ENCODE measurements at places on chromosomes 16 and 17.
A peak's percentile ranks its signal among the peaks of the same experiment; 100 is the strongest.

GRCh38 chr17:14197586-14197985 lies 39.1 kb downstream of the CDRT15 start:
- DNase-seq = peak; percentile 63

DNA sequence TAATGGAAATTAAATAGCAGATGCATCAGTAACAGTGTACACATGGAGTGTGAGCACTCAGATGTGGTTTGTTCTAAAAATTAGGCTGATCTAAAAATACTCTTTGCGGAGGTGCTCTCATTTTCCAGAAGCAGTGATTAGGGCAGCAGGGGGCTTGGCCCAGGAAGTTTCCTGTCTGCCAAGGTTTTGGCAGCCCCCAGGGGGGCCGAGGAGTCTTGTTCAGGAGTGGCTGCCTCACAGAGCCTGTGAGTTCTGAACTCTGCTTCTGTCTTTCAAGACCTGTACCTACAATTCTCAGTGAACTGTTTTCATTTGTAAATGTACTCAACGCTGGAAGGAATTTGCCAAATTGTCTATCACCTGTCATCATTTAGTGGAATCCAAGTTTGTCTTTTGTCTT lies 388.4 kb upstream of the CDH11 start:
- DNase-seq = no peak

DNA sequence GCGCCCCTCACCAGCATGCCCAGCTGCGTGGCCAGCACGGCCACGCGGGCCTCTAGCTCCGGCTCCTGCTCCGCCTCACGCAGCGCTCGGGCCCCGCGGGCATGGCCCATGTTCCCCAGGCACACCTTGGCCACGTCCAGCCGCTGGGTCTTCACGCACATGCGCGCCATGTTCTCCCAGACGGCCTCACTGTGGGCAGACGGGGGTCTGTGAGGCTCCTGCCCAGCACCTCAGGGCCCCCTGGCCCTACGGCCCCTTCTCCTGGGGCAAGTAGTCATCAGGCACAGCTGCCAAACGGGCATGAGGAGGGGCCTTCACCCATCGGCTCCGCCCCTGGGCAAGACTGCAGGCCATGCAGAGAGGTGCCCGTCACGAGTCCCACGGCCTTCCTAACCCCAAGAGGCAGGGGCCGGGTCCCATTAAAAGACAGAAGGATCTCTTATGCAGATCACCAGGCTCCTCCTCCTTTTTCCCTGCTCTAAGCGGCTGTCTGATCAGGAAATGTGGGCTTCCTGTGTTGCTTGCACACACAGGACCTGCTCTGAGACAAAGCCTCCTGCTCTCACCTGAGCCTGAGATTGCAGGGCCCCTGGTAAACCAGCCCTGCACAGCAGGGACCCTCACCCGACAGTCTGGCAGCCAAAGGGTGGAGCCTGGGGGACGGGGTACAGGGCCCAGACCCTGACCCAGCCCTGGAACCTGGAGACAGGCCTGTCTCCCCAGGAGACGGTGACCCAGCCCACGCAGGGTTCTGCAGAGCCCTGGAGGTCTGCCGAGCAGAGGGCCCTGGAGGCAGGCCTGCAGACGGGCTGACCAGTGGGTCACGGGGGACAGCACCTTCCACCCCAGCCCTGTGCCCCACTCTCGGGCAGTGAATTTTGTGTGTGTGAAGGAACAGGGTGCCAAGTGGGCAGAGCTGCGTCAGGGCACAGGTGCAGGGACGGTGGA lies 6.6 kb upstream of the TMEM204 start:
- DNase-seq = no peak

DNA sequence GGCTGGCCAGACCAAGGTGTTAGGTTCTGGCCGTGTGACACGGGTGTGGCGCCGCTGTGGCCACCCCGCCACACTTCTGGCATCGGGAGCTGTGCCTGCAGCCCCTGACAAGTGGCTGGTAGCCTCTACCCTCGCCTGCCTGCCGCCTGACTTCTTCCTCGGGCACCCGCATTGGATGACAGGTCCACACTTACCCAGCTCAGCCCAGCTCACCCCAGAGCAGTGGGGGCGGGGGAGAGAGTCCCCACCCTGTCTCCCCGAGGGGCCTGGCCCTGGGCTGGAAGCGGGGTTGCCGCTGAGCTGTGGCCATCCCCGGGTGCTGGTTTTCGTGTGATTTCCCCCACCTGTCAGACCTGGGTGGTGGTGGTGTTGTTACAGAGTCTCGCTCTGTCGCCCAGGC lies 53.9 kb upstream of the ACSF3 start:
- no peak for DNase-seq

- DNase-seq = no peak
Measured at GRCh38 chr16:54407596-54407995, 121.0 kb upstream of the IRX3 start.

DNA sequence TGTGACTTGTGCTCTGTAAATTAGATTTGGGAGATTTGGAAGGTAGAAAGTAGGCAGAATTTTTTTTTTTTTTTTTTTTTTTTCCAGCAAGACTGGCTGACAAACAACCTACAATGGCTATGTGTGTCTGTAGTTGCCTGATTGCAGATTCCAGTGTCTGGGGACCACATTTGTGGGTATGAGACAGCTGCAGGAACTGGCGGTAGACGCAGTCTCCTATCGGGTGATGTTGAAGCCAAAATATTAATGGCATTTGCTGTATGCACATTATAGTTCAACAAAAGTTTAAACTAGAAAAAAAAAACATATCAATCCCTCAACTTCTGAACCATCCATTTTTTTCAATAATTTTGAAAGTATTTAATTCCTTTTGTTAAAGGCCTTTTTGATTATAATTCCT lies 665.2 kb downstream of the TOX3 start:
- DNase-seq = no peak

DNA sequence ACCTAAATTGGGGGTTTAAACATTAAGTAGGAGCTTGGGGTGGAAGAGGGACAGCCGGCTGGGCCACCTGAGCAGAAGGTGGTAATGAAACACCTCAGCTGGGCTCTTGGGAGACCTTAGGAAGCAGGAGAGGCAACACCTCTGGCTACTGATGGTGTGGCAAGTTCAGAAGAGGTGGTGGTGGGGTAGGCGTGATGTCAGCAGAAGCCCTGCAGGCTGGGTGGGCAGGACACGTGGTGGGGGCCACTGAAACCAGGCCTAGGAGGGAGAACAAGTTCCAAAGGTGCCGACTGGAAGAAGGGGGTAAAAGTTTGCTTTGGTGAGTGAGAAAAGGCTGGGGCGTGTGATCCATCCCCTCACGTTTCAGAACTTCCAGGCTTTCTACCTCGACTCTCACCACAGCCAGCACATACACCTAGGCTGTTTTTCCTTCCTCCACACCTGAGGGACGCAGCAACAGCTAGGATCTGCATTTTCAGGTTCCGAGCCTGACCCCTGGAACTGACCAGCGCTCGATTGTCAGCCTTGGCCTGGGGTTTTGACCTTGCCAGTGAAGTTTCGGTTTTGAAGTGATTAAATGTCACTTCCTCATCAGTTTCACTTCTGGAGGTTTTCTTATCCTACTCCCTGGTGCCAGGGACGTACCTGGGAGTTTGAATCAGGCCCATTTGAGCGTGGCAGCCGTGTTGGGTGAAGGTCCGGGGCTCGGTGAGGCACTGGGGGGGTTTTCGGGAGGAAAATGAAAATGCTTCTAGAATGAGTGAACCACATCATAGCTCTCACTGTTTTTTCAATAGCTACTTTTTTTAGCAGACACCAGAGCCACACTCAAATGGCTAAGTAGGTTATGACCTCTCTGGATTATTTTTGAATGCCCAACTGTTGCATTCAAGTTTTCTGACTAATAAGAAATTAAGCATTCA lies 10.0 kb downstream of the SNN start:
- DNase-seq = no peak

DNA sequence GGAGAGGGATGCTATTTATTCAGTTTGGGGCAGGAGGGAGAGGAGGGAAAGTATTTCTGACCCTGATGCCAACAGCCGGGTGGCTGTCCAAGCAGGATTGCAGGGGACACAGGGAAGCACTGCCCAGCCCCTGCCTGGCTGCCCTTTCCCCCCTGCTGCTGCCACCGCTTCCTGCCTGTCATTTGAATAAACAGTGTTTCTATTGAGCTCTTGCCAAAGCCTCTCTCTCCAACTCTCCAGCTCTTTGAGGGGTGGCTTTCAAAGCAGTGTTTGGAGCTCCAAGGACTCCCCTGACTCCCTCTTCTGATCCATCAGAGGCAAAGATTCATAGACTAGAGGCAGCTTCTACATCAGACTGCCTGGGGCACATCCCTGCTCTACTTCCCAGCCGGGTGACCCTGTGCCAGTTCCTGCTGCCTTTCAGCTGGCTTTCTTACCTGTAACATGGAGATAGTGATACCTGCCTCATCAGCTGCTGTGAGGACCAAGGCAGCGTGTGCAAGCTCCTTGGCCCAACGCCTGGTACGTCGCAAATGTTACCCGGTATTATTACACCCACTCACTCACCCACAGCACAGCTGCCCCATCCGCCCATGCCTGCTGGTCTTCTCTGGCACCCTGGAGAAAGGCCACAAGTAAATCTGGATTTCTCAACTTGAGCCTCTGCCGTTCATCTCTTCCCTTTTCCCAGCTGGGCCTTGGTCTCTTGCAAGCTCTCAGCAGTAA lies 9.5 kb downstream of the PROCA1 start:
- DNase-seq = no peak

GRCh38 chr16:10081201-10081940 lies 100.9 kb downstream of the GRIN2A start:
- DNase-seq = no peak

GRCh38 chr17:46796524-46796923 lies 22.0 kb downstream of the WNT3 start:
- DNase-seq = no peak

GRCh38 chr16:50718761-50719400 lies 23.0 kb upstream of the CYLD start:
- no peak for DNase-seq

DNA sequence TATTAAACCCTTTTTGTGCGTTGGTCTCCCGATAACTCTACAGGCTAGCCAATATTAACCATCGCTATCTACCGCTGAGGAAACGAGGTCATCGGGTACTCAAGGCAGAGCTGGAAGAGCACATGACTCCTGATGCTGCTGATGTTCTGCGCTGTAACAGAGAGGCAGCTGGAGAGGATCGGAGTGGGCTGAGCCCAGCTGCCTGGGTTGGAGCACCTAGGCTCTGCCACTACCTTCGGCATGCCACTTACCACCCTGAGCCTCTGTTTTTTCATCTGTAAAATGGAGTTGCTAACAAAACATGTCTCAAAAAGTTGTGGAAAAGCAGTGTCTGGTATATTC lies 432 bp upstream of the SLC46A1 start:
- no peak for DNase-seq

GRCh38 chr16:75702242-75702641 lies 981 bp upstream of the DUXB start:
- DNase-seq = no peak

DNA sequence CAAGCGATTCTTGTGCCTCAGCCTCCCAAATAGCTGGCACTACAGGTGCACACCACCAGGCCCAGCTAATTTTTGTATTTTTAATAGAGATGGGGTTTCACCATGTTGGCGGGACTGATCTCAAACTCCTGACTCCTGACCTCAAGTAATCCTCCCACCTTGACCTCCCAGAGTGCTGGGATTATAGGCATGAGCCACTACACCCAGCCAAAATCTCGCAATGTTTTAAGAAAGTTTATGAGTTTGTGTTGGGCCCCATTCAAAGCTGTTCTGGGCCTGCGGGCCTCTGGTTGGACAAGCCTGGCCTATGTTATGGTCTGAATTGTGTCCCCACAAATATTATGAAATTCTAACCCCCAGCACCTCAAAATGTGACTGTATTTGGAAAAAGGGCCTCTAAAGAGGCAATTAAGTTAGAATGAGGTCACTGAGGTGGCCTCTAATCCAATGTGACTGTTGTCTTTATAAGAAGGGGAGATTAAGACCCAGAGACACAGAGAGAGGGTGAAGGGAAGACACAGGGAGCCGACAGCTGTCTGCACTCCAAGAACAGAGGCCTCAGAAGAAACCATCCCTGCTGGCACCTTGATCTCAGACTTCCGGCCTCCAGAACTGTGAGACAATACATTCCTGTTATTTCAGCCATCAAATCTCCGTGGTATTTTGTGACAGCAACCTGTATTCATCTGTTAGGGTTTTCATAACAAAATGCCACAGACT lies 469.9 kb downstream of the HS3ST4 start:
- no peak for DNase-seq

DNA sequence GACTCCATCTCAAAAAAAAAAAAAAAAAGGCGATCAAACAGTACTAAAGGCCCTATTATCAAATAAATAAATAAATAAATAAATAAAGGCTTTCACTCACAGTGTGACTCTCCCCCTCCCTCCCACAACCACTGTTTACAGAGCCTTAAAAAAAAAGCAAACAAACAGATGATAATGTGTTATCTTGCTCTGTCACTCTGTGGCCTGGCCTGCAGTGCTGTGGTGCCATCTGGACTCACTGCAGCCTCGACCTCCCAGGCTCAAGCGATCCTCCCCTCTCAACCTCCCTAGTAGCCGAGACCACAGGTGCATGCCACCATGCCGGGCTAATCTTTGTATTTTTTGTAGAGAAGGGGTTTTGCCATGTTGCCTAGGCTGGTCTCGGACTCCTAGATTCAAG lies 8.1 kb upstream of the NAGLU start:
- DNase-seq = no peak

DNA sequence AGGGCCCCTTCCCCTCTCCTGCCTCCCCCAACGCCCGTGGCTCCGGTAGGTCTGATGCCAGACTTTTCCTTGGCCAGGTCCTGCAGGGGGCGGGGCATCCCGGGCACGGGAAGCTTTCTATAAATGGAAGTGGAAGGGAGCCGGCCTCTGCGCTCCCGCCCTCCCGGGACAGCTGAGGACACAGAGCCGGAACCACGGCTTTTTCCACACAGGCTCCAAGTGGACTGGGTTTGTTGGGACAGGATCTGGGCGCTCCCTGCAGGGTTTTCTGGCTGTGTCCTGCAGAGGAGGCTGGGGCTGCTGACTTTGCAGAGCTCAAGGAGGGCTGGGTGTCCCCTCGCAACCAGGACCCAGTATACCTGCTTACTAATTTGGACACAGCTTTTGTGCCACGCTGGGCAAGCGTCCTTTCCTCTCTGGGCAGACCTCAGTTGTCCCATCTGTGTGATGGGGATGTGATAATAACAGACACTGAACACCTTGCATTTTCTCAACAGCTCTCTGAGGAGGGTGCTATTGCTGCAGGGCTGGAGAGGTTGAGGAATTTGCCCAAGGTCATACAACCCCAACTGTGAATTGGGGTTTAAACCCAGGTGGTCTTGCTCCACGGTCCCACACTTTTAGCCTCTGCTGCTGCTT lies 1.8 kb downstream of the TNS4 start:
- no peak for DNase-seq

- DNase-seq = no peak
Measured at GRCh38 chr17:57869617-57870282, 19.9 kb upstream of the MRPS23 start.

Data from activated T-cell treated with anti-CD3 and anti-CD28 coated beads for 48 hours (primary cell).